ENCODE measurements at places on chromosomes 6 and 20.

DNA sequence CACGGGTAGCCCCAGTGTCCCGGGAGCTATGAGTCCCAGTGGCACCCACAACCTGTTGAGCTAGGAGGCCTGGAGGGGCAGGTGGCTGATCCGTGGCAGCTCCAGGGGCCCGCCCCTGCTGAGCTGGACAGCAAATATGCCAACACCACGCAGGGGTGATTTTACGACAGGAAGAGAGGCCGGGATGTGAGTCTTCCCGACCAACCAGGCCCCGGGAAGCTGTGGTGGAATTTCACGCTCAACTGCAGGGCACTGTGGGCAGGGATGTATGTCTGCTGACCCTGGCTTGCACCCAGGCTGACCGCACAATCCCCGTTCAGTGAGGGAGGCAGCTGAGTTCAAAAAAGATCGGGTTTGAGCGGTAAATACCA, 183.9 kb downstream of the ERMARD start:
- no peak for DNase-seq

DNA sequence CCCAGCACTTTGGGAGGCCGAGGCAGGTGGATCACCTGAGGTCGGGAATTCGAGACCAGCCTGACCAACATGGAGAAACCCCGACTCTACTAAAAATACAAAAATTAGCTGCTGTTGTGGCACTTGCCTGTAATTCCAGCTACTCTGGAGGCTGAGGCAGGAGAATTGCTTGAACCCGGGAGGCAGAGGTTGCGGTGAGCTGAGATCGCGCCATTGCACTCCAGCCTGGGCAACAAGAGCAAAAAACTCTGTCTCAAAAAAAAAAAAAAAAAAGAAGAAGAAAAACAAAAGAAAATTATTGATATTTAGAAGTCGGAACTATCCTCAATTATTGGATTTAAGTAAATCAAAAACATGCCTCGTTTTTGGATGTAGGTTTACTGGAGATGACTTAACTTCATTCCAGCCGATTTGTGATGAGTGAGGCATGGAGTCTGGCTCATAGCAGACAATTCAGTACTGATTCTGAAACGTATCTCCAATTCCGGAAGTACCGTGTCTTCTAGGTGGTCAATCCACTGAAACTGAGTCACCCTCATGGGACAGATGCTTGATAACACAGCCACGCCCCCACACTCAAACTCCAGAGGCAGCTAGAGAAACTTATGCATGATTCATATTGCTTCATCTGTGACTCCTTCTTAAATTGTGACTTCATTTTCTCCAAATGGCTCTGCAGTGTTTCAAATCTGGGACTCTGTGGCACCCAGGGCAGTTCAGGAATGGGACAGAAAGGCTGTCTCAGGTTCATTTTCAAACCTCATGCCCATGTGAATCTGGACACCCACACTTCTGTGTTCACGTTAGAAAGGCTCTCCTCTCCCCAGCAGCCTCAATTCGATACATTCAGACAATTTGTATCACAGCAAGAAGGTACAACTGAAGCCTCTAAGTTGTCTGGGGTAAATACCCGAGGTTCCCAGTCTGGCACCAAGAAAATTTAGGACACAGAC, 110.4 kb upstream of the ARMC2 start:
- no peak for DNase-seq

DNA sequence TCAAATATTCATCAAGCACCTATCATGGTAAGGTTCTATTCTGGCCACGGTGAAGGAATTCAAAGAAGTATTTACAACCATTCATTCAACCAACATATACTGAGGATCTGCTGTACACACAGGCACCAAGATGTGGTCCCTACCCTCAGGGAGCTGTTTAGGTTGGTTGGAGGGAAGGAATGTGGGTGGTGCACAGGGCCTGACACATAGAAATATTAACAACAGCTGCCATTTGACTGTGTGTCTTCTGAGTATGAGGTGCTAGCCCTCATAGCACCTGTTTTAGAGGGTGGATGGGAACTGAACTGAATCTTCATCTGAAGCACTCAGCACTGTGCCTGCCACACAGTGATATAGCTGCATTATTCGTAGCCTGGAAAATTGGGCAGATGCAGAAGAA, 7.3 kb downstream of the SNPH start:
- no peak for DNase-seq

DNA sequence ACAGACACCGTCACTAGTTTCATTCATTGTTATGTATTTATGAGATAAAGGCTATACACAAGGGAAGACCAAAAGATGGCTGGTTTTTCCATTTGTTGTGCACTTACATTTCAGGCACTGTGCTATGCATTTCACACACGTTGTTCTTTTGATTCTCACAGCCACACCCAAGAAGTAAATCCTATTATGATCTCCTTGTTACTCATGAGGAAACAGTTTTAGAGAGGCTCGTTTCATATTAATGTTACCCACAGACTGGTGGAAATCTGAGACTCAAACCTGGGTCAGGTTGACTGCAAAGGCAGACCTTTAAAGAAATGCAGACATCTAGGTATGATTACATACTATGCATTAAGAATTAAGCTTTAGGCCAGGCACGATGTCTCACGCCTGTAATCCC, 34.9 kb downstream of the SHLD1 start:
- no peak for DNase-seq

GRCh38 chr20:57451795-57452661, 60.8 kb downstream of the RBM38 start:
- DNase-seq: no peak

GRCh38 chr6:2376429-2377355, 131.3 kb upstream of the GMDS start:
- DNase-seq: no peak

DNA sequence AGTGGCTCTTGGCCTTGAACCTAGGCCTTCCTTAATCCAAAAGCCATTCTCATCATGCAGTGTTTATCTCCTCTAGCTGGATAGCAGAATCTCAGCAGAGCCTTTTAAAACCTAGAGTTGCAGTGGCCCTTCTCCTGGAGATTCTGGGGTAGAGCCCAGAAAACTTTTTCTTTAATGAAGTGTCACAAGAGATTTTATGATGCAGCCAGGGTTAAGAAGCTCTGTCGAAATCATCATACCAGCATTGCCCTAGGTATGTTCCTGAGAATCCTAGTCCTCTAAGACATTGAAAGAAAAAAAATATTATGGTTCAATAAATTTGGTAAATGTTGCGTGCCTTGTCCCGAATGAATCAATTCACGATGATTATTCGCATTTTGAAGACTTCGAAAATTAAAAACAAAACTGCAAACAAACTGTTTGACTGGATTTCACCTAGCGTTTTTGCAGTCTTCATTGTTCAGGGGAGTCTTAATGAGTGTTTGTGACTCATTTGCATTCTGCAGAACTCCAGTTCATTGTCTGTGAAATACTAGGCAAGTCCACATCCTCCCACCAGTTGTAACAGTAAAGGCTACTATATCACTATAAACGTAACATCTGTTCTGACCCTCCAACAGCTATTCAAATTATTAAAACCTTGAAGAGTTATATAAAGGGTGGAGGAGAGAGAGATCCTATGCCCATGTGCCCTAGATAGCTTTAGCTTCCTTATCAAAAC, 198.6 kb downstream of the UST start:
- DNase-seq: no peak

- no peak for DNase-seq
Observed at GRCh38 chr6:145036236-145036635, 699.1 kb downstream of the EPM2A start.

DNA sequence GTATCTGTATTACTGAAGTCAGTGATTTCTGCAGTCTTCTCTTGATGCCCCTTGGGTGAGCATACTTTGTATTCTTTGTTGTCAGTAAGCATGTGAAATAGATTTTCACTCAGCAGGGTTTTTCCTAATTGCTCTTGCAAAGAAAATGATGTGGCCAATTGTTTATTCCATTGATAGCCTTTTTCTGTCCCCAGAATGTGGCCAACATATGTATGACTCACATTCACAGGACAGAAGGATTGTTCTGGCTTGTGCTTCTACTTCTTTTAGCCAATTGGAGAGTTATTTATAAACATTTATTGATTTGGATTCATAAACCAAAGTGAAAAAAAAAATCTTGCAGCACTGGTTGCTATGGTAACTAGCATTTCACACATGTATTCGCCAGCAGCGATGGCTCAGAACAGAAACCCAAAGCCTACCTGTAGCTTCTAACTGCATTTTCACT, 54.4 kb upstream of the RBM24 start:
- DNase-seq: no peak

DNA sequence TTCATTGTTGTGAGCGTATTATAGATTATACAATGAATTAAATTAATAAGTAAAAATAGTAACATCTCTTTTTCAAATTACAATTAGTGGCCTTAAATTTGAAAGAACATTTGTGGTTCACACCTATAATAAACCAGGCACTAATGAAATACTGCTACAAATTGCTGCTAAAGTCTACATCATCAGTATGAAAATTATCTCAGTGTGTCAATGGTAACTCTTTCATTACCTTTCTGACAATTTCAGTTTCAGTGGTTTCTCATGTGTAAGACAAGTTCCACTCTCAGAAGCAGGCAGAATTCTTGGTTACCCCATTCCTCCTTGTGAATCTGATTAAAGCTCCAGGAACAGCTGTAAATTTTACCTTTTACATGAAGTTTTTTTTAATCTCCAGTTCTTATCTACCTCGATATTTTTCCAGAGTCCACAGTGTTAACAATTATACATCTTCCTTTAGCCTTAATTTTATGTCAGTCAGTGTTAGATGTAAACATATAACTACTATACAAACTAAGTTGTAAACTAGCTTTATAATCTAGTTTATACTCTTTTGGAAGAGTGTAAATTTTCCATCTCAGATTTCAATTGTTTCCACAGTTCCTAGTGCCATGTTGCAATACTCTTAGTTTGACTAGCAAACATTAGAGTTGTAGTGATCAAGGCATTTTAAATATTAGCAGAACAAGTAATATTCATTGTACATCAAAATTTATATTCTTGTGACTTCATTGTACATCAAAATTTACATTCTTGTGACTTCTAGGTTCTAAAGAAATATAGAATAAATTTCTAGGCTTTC, 1038.4 kb downstream of the EPHA7 start:
- DNase-seq: no peak

- DNase-seq: no peak
Observed at GRCh38 chr20:20024942-20025341, 7.8 kb downstream of the NAA20 start.

- no peak for DNase-seq
Observed at GRCh38 chr6:130467146-130468050, 101.6 kb downstream of the TMEM200A start.

- DNase-seq: peak; percentile 54
Observed at GRCh38 chr20:21505161-21505809, 8.6 kb downstream of the NKX2-2 start.

GRCh38 chr6:2749969-2750600, 637 bp downstream of the MYLK4 start:
- peak; percentile 53 for DNase-seq

GRCh38 chr6:147421903-147422302, 86.6 kb upstream of the SAMD5 start:
- DNase-seq: no peak

DNA sequence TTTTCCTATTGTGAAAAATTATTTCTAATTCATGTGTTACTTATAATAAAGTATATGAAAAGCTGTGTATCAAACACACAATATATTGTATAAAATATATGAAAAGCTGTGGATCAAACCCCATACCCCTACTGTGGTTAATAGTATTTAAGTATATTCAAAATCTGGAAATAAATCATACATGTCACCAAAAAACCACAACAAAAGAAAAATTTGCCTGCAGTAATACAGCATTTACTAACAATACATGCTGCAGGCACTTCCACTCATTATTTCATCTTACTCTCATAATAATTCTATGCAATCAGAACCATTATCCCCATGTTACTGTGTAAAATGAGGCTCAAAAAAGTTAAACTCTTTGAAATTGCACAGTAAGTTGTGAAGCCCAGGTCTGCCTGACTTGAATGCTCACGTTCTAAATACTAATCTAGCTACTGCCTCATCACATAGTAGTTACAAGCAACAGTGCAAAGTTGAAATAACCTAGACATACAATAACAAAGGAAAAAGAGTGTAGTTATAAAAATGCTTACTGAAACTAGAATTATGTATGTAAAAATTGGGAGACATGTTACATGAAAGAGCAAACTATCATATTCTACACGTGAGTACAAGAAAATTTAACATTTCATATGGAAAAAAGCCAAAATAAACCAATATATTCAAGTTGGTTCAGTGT, 61.7 kb downstream of the FAM217A start:
- no peak for DNase-seq

GRCh38 chr20:35226884-35227681, 593 bp downstream of the MMP24 start:
- peak; percentile 7 for DNase-seq

DNA sequence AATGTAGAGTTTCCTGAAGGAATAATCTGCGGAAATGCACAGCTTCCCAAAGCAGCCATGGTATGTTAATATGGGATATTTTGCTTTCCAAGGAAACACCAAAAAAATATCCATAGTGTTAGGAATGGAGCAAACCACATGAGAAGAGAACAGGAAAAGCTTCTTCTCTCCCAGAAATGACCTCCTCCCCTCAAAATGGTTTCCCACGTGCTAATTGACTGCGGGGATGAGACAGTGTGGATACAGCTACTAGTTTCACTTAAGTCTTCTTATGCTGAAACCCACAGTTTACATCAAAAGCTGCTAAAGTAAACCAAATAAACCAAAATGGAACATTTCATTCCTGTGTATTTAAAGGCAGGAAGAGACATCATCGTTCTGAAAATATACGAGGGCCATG, 69.4 kb downstream of the FYN start:
- DNase-seq: no peak

DNA sequence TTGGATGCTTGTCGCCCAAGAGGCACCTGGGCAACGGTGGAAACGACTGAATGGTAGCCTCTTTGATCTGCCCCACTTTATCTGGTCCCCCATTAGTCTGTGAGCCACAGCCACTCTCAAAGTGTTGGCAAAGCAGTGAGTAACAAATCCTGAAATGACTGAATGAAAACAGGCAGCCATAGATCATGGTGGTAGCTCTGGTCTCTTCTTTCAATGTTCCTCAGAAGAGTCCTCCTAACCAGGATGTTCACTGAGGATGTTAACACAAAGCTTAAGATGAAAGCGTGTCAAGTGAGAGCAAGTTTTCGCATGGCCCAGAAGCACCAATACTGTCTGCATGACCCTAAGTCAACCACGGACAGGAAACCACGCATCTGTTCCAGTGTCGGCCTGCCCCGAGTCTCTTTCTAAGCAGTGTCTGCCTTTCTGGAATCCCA, 107.3 kb downstream of the IRF4 start:
- DNase-seq: no peak

Measured in stimulated activated CD8-positive, alpha-beta memory T cell treated with anti-CD3 and anti-CD28 coated beads, Interleukin-2, amount 100 ng/mL, for 1 hour (primary cell).